Stimulated activated CD8-positive, alpha-beta memory T cell treated with anti-CD3 and anti-CD28 coated beads, Interleukin-15, amount 100 ng/mL, for 1 hour (primary cell): ENCODE measurements at places on chromosomes 3 and 15.

DNA sequence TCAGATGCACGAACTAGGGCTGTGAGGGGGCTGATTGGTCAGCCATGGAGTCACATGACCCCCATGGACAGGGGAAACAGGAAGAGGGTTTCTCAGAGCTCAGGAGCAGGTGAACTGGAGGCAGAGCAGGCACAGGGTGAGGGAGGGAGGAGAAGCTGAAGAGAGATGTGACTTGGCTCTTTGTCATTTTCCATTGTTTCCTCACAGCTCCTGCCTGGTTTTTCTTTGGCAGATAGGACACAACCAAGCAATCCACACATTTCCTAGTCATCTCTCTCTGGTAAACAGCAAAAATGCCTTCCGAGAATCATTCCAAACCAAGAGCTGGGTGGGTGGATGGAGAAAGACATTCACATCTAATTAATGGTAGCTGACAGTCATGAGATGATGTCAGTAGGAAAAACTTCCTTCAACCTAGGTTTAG lies 43.4 kb upstream of the LMCD1 start:
- no peak for DNase-seq

DNA sequence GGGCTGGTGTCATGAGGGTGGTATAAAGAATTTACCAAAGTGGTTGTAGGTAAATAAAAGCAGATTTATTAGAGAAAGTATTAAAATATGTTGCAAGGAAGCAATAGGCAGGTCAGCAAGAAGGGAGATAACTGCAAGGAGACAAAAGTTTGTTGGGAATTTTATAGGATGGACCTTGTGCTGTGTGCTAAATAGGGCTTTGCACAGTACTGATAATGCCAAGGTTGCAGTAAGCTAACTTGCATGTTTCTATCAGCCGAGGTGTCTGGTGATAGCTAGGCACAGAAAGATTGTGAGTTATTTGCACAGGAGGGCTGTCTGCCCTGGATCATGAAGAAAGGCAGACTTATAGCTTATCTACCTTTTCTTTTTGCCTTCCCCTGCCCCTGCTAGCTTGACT lies 102.5 kb upstream of the SPRED1 start:
- DNase-seq, result no peak

DNA sequence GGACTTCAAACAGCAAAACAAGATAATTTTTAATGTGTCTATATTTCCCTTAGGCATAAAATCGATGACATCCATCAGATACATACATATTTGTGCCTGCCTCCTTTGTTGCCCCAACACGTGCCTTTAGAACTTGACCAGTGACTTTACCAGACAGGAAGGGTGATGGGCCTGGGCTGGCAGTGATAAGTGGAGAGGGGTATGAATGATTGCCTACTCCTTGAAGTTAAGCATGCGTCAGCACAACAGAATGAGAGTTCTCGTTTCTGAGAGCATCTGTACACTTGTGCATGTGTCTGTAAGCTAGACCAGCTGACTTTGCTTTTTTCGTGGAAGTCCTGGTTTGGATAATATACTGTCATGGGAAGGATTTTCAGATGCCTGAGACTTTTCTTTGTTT lies 54.9 kb upstream of the COL6A6 start:
- DNase-seq, result no peak

DNA sequence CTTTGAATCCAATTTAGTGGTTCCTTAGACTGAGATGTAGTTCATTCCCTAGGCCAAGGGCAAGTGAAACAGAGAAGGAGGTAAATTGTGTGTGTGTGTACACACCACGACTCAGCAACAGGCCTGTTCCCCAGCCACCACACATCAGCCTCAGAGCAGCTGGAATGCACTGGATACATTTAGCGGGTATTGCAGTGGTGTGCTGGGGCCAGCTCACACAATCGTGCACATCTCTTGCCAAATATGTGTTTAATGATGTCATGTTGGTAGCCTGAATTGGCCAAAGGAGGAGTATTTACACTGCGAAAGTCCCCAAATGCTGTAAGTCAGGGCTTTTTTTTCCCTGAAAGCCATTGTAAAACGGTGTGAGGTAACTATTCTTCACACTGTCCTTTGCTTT lies 82.3 kb downstream of the RBPMS2 start:
- DNase-seq, result no peak
